ENCODE measurements at places on chromosomes 7 and 10.
A peak's percentile ranks its signal among the peaks of the same experiment; 100 is the strongest.

DNA sequence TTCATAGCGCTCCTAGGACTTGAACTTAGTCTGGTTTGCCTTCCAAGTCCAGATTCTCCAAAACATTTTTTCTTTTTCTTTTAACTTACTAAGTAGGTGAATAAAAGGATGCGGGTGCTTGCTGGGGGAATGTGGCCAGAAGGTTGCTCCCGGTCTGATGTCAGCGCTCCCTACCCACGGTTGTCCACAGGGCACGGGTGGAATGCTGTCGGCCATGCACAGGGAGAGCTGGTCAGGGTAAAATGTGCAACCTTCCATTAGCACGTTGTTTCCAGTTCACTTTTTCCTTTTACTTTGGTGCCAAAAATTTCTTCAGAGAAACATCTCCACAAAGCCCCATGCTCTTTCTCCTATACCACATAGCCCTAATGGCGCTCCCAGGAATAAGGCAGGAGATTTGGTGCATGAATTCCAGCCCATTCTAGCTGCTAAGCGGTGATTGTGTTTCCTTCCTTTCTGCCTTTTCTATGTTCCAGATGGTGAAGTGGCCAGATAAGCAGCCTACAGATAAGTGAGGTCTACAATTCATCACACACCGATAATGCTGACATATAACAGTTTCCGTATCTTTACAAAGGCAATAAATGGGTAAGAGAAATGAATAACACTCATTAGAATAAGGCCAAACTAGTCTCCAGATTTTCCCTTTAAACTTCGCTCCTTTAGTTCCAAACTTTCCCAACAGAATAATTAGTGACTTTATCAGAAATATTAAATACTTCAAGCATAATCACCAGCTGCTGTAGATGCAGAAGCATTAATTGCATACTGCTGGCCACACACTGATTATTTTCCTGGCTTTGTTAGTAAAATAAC lies 138.3 kb upstream of the FGFR2 start:
- DNase-seq, result no peak

DNA sequence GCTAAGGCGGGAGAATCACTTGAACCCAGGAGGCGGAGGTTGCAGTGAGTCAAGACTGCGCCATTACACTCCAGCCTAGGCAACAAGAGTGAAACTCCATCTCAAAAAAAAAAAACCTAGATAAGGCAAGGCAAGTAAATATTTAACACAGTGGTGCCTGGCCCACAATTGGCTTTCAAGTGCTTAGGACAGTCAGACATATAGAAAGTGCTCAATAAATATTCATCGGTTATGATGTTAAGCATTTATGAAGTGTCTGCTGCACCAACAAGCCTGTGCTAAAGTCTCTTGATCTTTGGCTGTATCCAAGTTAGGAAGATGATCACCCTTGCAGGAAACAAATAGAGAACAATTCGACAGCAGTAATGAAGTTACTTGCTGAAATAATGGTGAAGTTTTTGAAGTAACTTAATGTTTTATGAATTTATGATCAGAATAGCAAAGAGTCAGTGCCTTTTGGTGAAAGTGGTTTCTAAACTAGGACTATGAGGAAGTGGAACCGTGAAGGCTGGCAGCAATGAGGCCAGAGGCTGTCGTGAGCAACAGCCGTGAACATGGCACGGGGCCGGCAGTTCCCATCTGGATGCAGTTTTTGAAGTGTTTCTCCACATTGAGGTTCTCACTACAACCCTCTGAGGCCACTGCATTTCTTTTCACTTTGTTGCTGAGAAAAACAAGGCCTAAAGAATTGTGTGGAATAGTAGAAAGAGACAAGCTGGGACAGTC lies 48.1 kb upstream of the GATA3 start:
- no peak for DNase-seq

DNA sequence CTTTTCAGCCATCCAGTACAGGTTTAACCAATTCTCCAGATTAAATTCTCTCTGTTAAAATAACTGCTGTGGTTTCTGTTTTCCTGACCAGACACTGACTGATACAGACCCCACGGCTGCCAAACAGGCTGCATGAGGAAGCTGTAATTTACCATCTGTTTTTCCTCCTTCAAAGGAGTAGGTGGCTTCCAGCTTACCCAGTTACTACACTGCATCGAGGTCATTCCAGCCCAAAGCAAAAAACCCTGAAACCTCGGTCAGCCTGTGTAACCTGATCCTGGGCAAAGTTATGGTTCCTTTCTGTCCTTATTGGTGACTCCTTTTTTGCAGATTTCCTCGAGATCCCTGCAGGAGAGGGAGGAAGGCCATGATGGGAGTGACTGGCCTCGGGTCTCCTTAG lies 27.9 kb upstream of the LOXL4 start:
- DNase-seq, result no peak

- DNase-seq, result no peak
These were observed 222.0 kb downstream of the BICC1 start for GRCh38 chr10:58734664-58735063.

- DNase-seq, result no peak
These were observed 33.9 kb downstream of the DNAJC1 start for GRCh38 chr10:21969326-21970287.

GRCh38 chr7:3953133-3953532 lies 652.1 kb downstream of the SDK1 start:
- no peak for DNase-seq

GRCh38 chr10:49023752-49024151 lies 84.1 kb upstream of the LRRC18 start:
- no peak for DNase-seq

- DNase-seq, result peak; percentile 4
These were observed 212.7 kb upstream of the ZNF804B start for GRCh38 chr7:88546808-88547207.

- no peak for DNase-seq
These were observed 8.3 kb upstream of the BCL7B start for GRCh38 chr7:73565675-73566340.

GRCh38 chr10:97278491-97278989 lies 13.9 kb downstream of the ARHGAP19 start:
- no peak for DNase-seq

GRCh38 chr10:20698837-20699236 lies 198.3 kb downstream of the NEBL start:
- DNase-seq, result no peak

DNA sequence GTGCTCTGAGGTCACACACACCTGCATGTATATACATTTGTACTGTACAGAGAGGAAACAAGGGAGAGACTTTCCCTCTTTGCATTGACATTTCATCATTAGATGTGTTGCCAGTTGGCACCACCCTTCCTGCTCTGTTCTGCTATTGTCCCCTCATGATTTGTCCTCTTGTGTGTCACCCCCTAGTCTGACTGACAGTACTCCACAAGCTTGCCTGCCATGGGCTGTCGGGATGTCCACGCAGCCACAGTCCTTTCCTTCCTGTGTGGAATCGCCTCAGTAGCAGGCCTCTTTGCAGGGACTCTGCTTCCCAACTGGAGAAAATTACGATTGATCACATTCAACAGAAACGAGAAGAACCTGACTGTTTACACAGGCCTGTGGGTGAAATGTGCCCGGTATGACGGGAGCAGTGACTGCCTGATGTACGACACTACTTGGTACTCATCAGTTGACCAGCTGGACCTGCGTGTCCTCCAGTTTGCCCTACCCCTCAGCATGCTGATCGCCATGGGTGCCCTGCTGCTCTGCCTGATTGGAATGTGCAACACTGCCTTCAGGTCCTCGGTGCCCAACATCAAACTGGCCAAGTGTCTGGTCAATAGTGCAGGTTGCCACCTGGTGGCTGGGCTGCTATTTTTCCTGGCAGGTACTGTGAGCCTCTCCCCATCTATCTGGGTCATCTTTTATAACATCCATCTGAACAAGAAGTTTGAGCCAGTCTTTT lies 9.4 kb downstream of the CLDN12 start:
- DNase-seq, result no peak

GRCh38 chr7:156896388-156897022 lies 3.5 kb upstream of the LMBR1 start:
- DNase-seq, result no peak

- DNase-seq, result no peak
These were observed 81.2 kb upstream of the SORCS3 start for GRCh38 chr10:104559935-104560334.

GRCh38 chr10:97943294-97943693 lies 87.1 kb downstream of the CRTAC1 start:
- no peak for DNase-seq

DNA sequence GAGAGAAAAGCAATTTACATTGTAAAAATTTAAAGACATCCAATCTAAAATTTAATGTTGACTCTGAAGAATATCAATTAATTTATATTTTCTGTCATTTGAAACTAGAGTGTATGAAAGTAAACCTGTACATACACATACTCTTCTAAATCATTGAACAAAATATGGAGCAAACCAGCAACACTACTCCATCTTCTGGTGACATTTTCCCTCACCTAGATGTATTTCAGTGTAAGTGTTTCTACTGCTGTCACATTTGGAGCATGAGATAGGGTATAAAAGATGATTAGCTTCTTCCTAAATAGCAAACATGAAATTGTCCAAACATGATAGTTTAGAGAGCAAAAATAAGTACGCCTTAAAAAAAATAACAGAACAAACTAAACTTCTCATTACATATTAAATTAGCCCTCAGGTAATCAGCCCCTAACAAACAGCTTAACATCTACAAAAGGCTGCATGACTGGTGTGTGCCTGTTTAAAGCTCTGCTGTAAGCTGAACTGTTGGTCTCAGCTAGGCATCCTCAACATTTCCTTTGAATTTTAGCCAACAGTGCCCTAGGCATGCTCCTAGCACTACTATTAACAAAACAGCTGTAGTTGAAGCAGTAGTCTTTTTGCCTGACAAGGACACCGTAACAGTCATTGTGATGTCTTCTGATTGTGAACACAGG lies 189.8 kb downstream of the CTNNA3 start:
- no peak for DNase-seq

DNA sequence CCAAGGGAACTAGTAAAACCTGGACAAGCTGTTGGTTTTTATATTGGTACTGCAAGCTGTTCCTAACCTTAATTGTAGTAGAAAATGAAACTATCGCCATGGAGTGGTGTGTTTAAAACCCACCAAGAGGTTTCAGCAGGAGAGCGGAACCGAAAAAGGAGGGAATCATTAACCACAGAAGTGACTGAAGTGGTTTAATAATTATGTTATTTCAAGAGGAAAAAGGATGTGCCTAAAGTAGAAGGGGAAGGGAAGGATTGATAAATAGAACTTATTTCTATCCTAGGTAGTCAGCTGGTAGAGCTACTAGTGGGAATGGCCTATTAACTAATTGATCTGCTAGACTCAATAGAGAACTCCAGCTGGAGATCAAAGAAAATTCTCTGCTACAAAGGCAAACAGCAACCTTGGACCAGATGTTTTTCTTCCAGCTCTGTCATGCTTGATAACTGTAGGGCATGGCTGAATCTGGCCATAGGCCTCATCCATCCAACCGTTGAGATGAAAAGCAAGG lies 91.8 kb downstream of the BAMBI start:
- DNase-seq, result no peak

DNA sequence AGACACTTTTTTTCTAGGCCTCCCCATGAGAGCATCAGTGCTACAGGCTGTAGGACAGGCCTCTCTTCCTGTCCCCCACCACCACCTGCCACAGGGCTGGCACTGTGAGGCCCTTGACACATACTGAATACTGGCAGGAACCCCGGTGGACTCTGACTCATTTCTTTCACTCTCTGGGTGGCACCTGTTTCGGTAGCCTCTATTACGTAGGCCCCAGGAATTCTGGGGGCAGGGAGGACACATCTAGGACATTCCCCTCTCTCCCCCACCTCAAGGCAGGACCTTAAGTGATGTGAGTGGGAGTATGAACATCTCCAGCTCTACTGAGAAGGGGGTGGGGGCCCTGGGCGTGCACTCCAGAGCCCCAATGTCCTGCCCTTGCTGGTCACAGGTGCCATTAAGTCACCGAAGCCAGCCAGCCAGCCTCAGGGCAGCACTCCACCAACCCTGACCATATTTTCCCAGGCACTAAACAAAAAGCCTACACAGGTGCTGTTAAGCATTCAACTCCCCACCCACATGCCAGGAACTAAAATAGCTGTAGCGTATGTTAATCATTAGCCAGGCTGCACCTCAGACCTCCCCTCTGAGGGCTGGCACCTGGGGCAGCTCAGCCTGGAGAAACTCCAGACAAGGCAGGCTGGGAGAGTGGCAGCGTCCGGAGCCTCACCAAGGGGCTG lies 8.9 kb downstream of the ANXA11 start:
- DNase-seq, result peak; percentile 50

GRCh38 chr7:124480036-124480820 lies 285.4 kb downstream of the GPR37 start:
- no peak for DNase-seq

- peak; percentile 8 for DNase-seq
These were observed 23.7 kb downstream of the SRRM3 start for GRCh38 chr7:76225379-76225778.

DNA sequence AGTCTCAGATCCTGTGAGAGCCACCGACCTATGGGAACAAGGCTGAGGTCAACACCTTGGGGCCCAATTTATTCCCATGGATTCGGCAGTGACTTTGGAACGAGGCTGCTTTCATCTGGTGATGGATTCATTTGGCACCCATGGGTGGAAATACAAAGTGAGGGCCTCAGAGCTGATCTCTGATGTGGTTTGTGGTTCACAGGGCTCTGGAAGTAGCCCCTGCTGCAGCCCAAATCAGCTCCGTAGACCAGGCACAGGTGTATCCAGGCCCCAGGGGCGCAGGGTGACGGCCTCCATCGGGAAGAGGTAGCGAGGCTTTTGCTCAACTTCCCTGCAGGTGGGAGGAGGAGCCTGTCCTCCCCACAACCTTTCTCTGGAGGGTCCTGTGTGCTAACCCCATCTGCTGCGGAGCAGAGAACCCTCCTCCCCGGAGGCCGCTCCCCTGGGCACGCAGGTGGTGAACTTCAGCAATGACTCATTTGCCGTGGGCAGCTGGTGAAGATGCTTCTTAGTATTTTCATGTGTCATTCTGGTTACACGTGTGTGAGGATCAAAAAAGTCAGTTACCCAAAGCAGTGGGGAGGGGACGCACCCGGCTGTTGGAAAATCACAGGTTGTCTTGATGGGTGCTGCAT lies 7.5 kb upstream of the JAKMIP3 start:
- DNase-seq, result no peak

DNA sequence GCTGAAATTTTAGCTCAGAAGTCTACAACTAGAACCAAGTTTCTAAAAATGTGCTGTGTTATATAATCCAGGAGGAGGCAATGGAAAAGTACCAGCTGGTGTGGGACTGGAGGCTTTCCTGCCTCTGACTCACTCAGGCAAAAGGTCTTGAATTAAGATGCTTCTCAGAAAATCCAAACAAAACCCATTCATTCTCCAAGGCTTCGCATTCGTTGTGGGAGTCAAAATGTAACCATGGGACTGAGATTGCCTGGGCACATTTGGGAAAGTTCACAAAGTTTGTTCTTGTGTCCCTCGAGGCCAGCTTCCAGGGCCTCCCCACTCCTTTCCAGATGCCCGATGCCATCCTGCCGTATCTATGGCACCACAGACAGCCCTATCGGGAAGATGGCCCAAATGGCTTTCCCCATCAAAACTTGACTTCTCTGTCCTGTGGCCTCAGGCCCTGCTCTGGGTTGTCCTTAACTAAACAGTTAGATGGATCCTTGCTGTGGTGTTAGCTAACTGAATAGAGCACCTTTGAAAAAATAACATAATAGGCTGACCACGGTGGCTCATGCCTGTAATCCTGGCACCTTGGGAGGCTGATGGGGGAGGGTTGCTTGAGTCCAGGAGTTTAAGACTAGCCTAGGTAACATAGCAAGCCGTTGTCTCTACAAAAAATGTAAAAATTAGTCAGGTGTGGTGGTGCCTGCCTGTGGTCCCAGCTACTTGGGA lies 180.5 kb downstream of the PFKFB3 start:
- DNase-seq, result no peak

Measured in stimulated activated CD4-positive, alpha-beta T cell treated with anti-CD3 and anti-CD28 coated beads, Interleukin-4, amount 100 ng/mL, for 48 hours (primary cell).